Naive thymus-derived CD8-positive, alpha-beta T cell (primary cell): ENCODE measurements at places on chromosomes 7 and 10. TPM values are rescaled to one million over a fixed set of nuclear protein-coding genes. Genes with fewer than 3 reads are reported as not detected.

GRCh38 chr7:21766218-21766617, 179.5 kb downstream of the CDCA7L start:
- no peak overlapping the region for H3K4me3 ChIP-seq
- no peaks in the 10 kb centered on the region for H3K4me1 ChIP-seq
- H3K27ac ChIP-seq: no peak overlapping the region
- no peaks in the 10 kb centered on the region for H3K36me3 ChIP-seq
- no peaks in the 10 kb centered on the region for H3K27me3 ChIP-seq

- no peak overlapping the region for H3K27ac ChIP-seq
- no peaks in the 10 kb centered on the region for H3K36me3 ChIP-seq
- peak; percentile 2 for DNase-seq
- H3K4me3 ChIP-seq: no peak overlapping the region
- peaks cover 5% of the 10 kb centered on the region for H3K4me1 ChIP-seq
These were observed 3.4 kb upstream of the ARHGAP22 start for GRCh38 chr10:48608279-48608681.

GRCh38 chr7:122651451-122651850, 47.5 kb downstream of the RNF133 start:
- H3K36me3 ChIP-seq: no peaks in the 10 kb centered on the region
- no peak overlapping the region for H3K27ac ChIP-seq
- H3K4me3 ChIP-seq: no peak overlapping the region
- DNase-seq: no peak

DNA sequence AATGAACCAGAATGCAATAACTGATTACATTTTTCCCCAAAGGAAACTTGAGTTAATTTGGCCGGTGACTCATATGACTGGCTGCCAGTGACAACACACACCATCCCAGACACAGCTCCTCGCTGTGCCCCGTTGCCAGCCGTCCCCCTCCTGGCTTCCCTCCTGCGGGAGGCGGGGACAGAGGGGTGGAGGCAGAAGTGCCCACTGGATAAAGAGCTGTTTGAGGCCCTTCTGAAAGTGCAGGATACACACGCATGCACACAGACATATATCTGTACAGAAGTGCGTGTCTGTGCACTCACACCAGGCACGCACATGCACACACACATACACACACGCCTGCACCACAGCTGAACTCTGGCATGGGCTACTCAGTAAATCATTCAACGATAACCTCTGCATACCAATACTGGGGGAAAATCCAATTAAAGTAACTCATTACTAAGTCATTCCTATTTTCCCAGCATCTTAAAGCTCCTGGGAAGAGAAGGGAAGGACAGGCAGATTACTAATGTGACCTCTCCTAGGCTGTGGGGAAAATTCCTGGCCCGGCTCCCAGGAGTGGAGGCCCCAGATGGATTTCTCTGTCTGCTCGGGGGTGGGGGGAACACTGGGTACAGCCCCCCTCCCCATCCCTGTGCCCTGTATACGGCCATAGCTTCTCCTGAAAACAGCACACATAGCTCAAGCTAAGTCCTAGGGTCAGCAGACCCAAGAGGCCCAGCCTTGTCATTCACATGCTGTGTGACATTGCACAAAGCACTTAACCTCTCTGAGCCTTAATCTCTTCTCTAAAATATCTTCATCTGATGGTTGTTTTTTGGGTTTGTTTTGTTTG, 52.3 kb upstream of the MYL10 start:
- no peak overlapping the region for H3K4me3 ChIP-seq
- DNase-seq: no peak
- no peaks in the 10 kb centered on the region for H3K27me3 ChIP-seq
- no peaks in the 10 kb centered on the region for H3K4me1 ChIP-seq
- no peaks in the 10 kb centered on the region for H3K36me3 ChIP-seq
- H3K27ac ChIP-seq: no peak overlapping the region

GRCh38 chr7:127886248-127886647, 145.0 kb downstream of the LRRC4 start:
- H3K27me3 ChIP-seq: no peaks in the 10 kb centered on the region
- no peak overlapping the region for H3K4me3 ChIP-seq
- no peak overlapping the region for H3K27ac ChIP-seq

DNA sequence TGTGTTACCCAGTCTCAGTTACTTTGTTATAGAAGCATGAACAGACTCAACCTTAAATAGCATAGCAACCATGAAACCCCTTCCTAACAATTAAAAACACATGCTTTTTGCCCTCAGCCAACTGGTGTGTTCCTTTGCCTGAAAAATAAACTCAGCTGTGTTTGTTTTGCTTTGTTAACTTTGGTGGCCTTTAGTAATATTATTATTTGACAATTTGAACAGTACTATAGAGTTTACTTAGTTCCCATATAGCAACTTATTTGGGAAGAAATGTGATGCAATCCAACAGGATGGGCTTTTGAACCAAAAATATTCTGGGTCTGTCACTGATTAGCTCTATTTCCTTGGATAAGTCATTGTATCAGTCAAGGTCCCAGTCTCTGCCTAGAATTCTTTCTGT, 22.5 kb upstream of the MKLN1 start:
- H3K27ac ChIP-seq: no peak overlapping the region
- H3K4me3 ChIP-seq: no peak overlapping the region
- H3K4me1 ChIP-seq: no peaks in the 10 kb centered on the region
- DNase-seq: no peak
- H3K36me3 ChIP-seq: no peaks in the 10 kb centered on the region

Gene SLC39A12
- not detected for total RNA-seq

Gene SPDYE16
- total RNA-seq: 0.69 TPM

DNA sequence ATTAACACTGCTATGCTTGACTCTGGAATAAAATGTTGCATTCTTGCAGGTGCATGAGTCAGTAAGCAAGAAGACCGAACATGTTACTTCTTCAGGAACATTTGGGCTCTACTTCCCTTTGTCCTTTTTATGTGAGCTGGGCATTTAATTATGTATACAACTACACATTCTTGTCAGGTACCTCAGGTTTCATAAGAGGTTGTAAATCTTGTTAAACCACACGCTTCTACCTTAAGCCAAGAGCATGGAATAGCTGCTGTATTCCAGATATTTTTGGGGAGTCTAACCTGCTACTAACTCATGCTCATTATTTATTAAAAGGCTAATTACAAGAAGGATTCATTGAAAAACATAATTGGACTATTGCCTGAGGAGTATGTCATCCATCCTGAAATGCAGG, 414.2 kb upstream of the KLF6 start:
- no peak for DNase-seq
- peaks cover 5% of the 10 kb centered on the region for H3K27me3 ChIP-seq
- H3K36me3 ChIP-seq: no peaks in the 10 kb centered on the region
- no peak overlapping the region for H3K4me3 ChIP-seq
- H3K4me1 ChIP-seq: no peaks in the 10 kb centered on the region
- no peak overlapping the region for H3K27ac ChIP-seq

Gene LRIT1
- not detected for total RNA-seq

Gene TRIP6
- total RNA-seq: 14.3 TPM

DNA sequence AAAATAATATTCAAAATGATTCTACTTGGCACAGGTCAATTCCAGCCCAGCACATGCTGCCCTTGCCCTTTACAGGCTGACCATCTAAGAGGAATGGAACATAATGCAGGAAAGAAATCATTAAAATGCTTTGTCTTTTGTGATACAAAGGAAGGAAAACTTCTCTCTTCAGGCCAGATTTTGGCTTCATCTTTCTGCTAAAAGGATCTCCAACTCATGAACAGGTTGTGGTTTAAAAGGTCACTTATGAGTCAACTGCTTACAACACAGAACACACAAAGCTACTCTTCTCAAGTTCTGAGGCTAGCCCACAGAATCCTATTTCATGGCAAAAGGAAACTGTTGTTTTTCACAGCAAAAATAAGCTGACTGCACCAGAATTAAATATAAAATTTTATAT, 197.1 kb downstream of the DOCK4 start:
- no peaks in the 10 kb centered on the region for H3K36me3 ChIP-seq
- H3K27ac ChIP-seq: no peak overlapping the region
- no peak for DNase-seq

GRCh38 chr10:24616536-24616935, 107.2 kb downstream of the ARHGAP21 start:
- peak overlapping the region; percentile 33 for H3K27ac ChIP-seq
- H3K4me1 ChIP-seq: peaks cover 9% of the 10 kb centered on the region
- no peak overlapping the region for H3K4me3 ChIP-seq
- DNase-seq: no peak
- H3K36me3 ChIP-seq: peaks cover 12% of the 10 kb centered on the region

GRCh38 chr10:78604721-78605120, 464.0 kb upstream of the ZMIZ1 start:
- no peak for DNase-seq
- peaks cover 10% of the 10 kb centered on the region for H3K27me3 ChIP-seq
- no peak overlapping the region for H3K27ac ChIP-seq
- no peak overlapping the region for H3K4me3 ChIP-seq
- H3K36me3 ChIP-seq: peaks cover 2% of the 10 kb centered on the region

Gene OR2A2
- total RNA-seq: not detected

Gene ADAMTS14
- not detected for total RNA-seq

DNA sequence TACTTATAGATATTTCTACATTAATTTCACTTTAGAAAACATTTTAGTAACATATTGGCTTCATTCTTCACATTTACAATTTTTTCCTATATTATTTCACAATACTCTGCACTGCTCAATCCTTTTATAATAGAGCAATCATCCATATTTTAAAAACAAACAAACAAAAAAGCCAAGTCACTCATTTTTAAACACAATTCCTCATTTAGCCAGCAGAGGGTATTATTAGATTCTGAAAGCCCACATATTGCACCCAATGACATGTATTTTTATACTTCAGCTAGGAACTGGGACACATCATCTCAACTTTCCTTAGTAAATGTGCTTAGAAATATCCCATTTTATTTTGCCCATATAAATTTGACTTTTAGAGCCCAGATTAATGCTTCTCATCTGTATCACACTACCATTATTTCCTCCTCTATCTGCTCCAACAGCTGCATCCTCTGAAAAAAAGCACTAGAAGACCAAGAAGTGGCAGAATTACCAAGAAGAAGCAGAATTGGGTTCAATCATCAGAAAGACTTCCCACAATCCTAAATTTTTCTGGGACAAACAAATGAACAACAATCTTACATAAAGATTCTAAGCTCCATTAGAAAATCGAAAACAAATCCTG, 29.5 kb downstream of the CTNNA3 start:
- no peaks in the 10 kb centered on the region for H3K36me3 ChIP-seq
- H3K27ac ChIP-seq: no peak overlapping the region
- no peak overlapping the region for H3K4me3 ChIP-seq
- peak; percentile 29 for DNase-seq
- no peaks in the 10 kb centered on the region for H3K4me1 ChIP-seq
- H3K27me3 ChIP-seq: no peaks in the 10 kb centered on the region

GRCh38 chr7:25893436-25893835, 258.6 kb upstream of the NFE2L3 start:
- DNase-seq: no peak
- peaks cover 11% of the 10 kb centered on the region for H3K4me1 ChIP-seq
- H3K4me3 ChIP-seq: peak overlapping the region; percentile 91
- H3K27me3 ChIP-seq: peaks cover 28% of the 10 kb centered on the region
- no peaks in the 10 kb centered on the region for H3K36me3 ChIP-seq

Gene SFRP4
- total RNA-seq: not detected

DNA sequence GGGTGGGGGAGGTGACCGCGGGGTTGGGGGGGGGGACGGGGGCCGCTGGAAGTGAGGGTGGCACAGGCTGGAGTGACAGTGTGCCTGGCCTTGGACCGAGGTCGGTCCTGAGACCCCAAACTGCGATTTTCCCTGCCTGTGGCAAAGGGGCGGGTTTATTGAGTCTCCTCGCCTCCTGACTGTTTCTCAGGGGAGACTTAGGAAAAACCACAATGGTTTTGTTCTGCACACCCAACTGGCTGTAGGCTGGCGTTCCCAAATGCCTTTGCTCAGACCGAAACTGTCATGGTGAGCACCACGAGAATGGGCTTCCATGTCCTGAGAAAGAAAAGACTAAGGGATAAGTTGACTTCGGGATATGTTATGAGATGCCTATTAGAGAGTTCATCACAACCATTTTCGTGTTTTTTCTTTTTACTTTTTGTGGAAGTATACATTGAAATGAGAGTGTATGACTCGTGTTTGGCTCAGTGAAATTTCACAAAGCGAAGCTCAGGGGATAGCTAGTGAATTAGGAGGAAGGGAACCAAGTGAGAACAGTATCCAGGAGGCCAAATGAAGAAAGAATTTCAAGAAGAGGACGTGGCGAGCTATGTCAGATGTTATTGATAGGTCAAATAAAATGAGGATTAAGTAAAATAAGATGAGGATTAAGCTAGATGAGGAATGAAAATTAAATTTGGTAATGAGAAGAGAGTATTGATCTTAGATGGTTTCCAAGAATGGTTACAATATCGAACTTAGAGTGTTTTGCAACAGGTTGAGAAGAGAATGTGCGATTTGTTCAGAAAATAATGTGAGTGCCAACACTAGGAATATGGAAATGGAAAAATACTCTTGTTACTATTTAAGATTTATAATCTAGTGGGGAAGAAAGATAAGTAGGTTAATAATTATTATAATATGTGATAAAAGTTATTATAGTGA, 918 bp downstream of the NET1 start:
- H3K27me3 ChIP-seq: peaks cover 11% of the 10 kb centered on the region
- no peaks in the 10 kb centered on the region for H3K36me3 ChIP-seq
- H3K4me1 ChIP-seq: peaks cover 3% of the 10 kb centered on the region
- no peak for DNase-seq
- no peak overlapping the region for H3K27ac ChIP-seq
- H3K4me3 ChIP-seq: no peak overlapping the region

- H3K36me3 ChIP-seq: no peaks in the 10 kb centered on the region
- DNase-seq: no peak
- peaks cover 16% of the 10 kb centered on the region for H3K4me1 ChIP-seq
- peaks cover 1% of the 10 kb centered on the region for H3K27me3 ChIP-seq
- no peak overlapping the region for H3K27ac ChIP-seq
These were observed 127.6 kb downstream of the CHN2 start for GRCh38 chr7:29322023-29322712.

- H3K27me3 ChIP-seq: peaks cover 4% of the 10 kb centered on the region
- no peaks in the 10 kb centered on the region for H3K36me3 ChIP-seq
- peak overlapping the region; percentile 93 for H3K27ac ChIP-seq
These were observed 3.4 kb downstream of the H2BK1 start for GRCh38 chr7:151206914-151207313.
